ENCODE measurements at places on chromosomes 7 and 10. TPM values are rescaled to one million over a fixed set of nuclear protein-coding genes. Genes with fewer than 3 reads are reported as not detected.

PNLIPRP1 gene
- polyA plus RNA-seq: 1.2 TPM

LRRC4 gene
- polyA plus RNA-seq: 1.5 TPM

SPDYE2 gene
- polyA plus RNA-seq: not detected

CYP3A4 gene
- 0.22 TPM for polyA plus RNA-seq

SMNDC1 gene
- 13.8 TPM for polyA plus RNA-seq

PNPLA8 gene
- 9.2 TPM for polyA plus RNA-seq

TFR2 gene
- 0.48 TPM for polyA plus RNA-seq

SH2B2 gene
- polyA plus RNA-seq: 1.6 TPM

RASSF4 gene
- 32.7 TPM for polyA plus RNA-seq

ZNF425 gene
- 1.3 TPM for polyA plus RNA-seq

CNPY1 gene
- polyA plus RNA-seq: not detected

NKX2-3 gene
- polyA plus RNA-seq: 1.1 TPM

CARD11 gene
- polyA plus RNA-seq: 0.74 TPM
